Large intestine (tissue), 12 donors: ENCODE measurements at places on chromosomes 3 and 15. TPM values are rescaled to one million over a fixed set of nuclear protein-coding genes. Genes with fewer than 3 reads are reported as not detected.

The MUC13 gene
- 1,160 TPM for polyA plus RNA-seq

The AP3B2 gene
- polyA plus RNA-seq, result 10.2 TPM

The SGO1 gene
- 4.7 TPM for polyA plus RNA-seq

The SLC2A2 gene
- polyA plus RNA-seq, result 202 TPM

The CLDN16 gene
- 0.15 TPM for polyA plus RNA-seq

The RGMA gene
- polyA plus RNA-seq, result 12.5 TPM

The SEMA5B gene
- 5.4 TPM for polyA plus RNA-seq

The SLC24A5 gene
- polyA plus RNA-seq, result not detected

The NCKIPSD gene
- 15.2 TPM for polyA plus RNA-seq

The TIMP4 gene
- polyA plus RNA-seq, result 0.91 TPM

The IQCF5 gene
- polyA plus RNA-seq, result not detected

The COLQ gene
- polyA plus RNA-seq, result 4.7 TPM

The SEMA3G gene
- 2.9 TPM for polyA plus RNA-seq

DNA sequence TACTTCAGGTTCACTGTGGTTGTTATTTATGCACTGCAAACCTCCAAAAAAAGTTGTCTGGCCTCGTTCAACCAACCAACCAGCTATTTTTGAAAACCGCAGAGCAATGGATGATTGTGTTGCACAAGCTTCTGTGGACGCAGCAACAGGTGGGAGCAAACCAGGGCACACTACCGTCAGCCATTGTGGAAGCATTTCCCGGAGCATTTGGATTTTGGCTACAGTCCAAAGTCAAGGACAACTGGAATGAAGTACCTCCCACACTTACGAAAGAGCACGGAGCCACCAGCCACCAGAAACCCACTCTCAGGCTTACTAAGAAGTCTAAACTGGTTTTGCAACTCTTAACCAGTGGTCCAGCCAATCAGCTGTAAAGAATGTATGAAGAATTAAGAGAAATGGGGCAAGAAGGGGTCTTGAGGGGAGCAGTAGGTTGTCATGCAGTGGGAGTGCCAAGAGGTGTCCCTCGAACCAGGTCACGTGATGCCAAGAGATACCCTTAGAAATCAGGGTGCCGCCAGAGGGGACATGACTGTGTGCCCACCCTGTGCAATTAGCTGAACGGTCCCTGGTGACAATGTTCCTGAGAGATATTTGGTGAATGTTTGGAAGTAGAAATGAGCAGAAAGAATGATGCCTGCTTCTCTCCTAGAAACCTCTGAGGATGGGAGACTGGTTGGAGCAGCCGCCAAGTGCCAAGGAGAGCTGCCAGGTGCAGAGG is 68.9 kb upstream of the PCSK6 start:
- DNase-seq, result no peak

- no peak for DNase-seq
Measured at GRCh38 chr3:171187706-171188290, 161.3 kb upstream of the SLC2A2 start.

- no peak for DNase-seq
Measured at GRCh38 chr3:75332794-75333193, 331.3 kb upstream of the FRG2C start.

DNA sequence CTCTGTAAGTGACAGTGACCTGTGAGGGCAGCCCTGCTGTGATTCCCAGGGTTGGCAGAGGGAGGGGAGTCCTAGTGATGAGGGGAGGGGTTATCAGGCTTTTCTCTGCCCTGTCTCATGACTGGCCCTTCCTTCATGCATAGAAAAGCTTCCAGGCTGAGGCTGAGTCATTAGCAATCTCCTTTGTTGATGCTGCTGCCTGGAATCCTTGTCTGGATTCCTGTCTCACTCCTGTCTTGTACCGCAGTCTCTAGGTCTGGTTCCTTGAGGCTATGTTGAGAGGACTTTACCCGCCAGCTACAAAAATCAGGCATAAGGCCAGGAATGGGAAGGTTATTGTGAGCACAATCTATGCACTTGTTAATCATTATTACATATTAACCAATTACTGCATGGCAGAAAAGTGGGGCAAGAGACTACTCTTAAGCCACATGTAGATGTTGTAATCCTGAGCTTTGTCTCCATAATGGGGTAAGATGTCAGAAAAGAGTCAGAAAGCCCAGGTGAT is 7.2 kb downstream of the KLHL6 start:
- DNase-seq, result peak; percentile 99

GRCh38 chr15:78146425-78147154 is 2.6 kb upstream of the IDH3A start:
- peak; percentile 61 for DNase-seq

DNA sequence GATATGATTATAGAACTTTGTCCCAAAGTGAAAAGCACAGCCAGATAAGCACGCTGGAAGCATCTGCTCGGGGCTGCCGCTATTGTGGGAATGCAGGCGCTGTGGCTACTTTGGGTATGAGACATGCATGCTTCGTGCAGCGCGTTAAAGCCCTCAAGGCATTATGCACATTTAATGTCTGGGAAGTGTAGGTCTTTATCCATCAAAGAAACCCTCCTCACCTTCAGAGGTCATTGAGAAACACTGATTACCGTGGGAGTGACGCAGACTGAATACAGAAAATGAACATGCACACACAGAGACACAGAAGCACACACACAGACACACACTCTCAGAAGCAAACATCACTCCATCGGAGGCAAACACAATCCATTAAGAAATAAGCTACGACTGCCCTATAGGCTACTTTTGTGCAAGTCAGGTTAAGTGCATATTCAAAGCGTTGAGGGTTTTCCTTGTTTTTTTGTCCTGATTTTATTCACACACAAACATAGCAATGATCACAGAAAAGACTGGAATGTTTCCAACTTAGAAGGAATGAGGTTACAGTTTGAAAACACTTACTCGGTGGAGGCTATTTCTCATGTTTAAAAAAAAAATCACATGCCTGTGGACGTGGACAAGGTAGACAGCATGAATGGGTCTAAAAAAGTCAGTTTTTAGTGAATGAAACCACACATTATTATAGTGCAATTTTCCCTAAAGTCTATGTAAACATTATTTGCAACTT is 68.5 kb downstream of the PLCH1 start:
- peak; percentile 80 for DNase-seq

DNA sequence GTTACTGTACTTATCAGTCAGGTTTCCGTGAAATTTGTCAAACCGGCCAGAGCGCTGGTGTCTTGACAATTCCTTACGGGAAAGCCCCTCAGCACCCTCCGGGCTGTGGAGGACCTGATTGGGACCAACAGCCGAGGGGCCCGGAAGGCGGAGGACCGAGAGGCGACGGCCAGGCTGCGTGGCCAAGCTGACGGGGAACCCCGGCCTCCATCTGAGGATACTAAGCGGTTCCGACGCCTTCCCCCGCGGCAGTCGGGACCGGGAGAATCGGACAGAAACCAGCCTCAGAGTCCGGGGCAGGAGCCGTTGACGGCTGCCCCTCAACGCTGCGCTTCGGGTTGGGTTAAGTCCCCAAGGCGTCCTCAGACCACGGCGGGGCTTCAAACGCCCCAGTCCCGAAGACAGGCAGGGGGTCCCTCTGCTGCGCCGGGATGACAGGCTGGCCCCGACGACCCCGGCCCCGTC is 499 bp downstream of the ALDH1A2 start:
- DNase-seq, result peak; percentile 43

DNA sequence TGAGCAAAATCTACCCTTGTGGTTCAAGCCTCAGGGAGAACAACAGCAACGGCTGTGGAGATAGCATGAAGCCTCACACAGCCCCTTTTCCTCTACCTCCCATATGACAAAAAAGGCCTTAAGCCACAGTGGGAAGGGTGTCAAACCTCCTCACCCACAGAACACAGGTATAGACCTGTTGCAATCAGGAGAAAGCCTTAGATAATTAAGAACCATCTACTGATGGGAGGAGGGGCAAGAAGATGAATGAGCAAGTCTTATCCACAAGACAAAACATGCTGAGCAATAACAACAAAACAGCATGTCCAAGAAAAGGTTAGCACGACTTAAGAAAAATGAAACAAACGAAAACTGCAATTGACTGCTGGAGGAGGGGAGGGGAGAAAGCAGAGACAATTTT is 272.9 kb upstream of the BCHE start:
- no peak for DNase-seq

- DNase-seq, result no peak
Measured at GRCh38 chr3:10173926-10174435, 9.3 kb downstream of the IRAK2 start.

- DNase-seq, result no peak
Measured at GRCh38 chr3:157789162-157789561, 285.9 kb upstream of the VEPH1 start.

DNA sequence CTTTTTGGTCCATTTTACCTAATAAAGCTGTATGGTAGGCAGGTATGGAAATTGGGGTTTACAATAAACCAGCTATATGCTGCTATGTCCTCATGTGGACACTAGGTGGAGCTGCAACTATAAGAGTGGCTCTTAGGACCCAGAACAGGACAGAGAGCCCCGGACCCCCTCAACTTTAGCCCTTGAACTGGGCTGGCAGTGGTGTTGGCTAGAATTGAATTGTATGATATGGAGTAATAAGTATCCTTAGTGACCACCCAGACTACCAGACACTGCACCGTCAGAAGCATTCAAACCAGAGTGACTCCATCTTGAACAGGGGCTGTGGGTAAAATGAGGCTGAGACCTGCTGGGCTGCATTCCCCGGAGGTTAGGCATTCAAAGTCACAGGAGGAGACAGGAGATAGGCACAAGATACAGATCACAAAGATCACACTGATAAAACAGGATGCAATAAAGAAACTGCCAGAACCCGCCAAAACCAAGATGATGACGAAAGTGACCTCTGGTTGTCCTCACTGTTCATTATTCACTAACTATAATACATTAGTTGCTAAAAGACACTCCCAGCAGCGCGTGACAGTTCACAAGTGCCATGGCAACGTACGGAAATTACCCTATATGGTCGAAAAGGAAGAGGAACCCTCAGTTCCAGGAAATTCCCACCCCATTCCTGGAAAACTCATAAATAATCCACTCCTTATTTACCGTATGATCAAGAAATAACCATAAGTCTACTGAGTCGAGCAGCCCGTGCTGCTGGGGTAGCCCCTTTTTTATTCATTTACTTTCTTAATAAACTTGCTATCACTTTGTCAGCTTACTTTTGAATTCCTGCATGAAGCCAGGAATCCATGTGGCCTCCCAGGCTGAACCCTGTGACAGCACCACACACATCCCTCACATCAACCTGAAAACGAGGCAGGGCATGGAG is 68.7 kb upstream of the BLM start:
- peak; percentile 63 for DNase-seq

DNA sequence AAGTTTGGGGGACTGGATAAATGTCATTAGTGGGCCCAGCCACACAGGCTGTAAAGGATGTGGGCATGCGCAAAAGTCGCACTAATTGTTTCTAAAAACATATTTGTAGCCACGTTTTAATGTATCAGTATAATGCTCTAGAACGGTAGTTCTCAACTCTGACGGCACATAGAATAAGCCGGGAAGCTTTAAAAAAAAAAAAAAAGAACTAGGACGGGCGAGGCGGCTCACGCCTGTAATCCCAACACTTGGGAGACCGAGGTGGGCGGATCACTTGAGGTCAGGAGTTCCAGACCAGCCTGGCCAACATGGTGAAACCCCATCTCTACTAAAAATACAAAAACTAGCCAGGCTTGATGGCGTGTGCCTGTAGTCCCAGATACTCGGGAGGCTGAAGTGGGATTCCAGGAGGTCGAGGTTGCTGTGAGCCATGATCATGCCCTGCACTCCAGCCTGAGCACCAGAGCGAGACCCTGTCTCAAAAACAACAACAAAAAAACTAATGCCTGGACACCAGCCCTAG is 618 bp upstream of the MON1A start:
- no peak for DNase-seq

GRCh38 chr3:176650478-176650877 is 546.8 kb downstream of the TBL1XR1 start:
- DNase-seq, result no peak

- DNase-seq, result no peak
Measured at GRCh38 chr3:143183665-143183964, 64.0 kb downstream of the CHST2 start.

GRCh38 chr3:192887701-192888100 is 30.0 kb downstream of the MB21D2 start:
- peak; percentile 78 for DNase-seq

GRCh38 chr3:36693670-36694069 is 70.7 kb downstream of the DCLK3 start:
- no peak for DNase-seq

DNA sequence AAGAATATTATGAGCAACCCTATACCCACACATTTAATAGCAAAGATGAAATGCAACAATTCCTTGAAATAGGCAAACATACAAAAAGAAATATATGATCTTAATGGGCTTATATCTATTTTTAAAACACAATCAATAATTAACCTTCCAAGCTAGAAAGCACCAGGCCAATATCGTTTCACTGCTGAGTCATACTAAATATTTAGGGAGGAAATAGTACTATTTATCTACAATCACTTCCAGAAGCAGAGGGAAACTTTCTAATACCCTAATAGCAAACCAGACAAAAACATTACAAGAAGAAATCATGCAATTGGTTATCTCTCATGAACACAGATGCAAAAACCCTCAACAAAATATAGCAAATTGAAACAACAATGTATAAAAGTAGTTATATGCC is 207.8 kb downstream of the MTHFS start:
- no peak for DNase-seq

DNA sequence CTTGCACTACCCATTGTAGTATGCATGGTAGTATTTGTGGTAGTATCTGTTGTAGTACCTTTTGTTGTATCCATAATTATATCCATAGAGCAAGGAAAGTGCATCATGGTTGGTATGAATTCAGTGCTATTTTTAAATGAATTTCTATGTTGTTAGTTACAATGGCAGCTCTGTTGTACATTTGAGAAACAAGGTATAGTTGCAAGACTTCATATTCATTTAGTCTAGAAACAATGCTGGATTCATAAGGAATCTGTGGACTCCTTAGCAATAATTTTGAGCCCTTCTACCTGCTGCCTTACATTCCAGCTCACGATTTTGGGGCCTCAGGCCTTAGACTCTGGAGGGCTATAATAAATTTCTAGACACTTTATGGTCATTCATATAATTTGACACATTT is 141.8 kb downstream of the FAM43A start:
- DNase-seq, result no peak

- DNase-seq, result no peak
Measured at GRCh38 chr3:9007213-9007612, 43.9 kb upstream of the RAD18 start.

DNA sequence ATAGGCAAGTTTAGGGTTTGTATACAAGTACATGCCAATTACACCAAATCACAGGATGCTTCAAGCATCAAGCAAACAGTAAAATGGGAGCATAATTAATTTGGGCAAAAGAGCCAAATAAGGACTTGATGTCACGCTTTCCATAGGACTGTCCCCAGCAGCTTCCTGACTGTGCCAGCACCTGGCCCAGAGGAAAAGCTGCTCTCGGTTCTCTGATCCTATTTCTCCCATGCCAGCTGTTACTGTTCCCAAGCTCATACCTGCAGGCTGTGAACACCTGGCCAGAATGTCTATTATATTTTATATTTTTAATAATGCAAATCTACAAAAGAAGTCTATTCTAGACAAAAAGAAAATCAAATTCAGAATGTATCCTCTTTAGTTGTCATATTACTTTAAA is 12.2 kb downstream of the ZXDC start:
- DNase-seq, result no peak

GRCh38 chr3:186220365-186220764 is 111.5 kb upstream of the ETV5 start:
- no peak for DNase-seq

GRCh38 chr3:36866368-36866767 is 78.5 kb downstream of the TRANK1 start:
- no peak for DNase-seq
